Cerebellar cortex (tissue), 1 donor: ENCODE measurements at places on chromosomes 6 and 20.
A peak's percentile ranks its signal among the peaks of the same experiment; 100 is the strongest.

DNA sequence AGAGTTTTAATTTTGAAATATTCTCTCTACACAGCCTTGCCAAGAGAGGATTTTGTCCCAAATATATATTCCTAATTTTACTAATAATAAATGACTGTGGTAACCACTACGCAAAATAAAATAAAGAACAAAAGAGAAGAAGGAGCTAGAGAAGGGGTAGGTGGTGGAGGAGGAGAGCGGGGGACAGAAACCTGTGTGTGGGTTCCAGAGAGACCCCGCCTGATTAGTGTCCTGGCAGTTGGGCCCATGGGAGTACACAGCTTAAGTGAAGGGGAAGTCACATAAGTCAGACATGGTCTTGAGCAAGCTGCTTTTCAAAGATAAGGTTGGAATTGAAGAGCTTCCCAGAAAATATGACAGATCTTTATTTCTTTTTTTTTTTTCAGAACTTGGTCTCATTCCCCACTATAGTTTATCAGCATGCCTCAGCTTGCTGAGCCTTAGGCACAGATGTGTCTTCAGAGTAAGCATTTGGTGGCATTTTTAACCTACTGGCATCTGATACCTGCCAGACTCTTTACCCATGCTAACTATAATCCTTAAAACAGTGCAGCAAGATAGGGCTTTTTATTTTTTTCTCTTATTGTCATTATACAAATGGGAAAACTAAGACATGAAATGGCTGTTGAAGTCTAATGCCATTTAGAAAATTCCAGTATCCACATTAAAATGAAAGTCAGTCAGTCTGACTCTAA lies 9.6 kb upstream of the RHAG start:
- no peak for DNase-seq

GRCh38 chr6:83068616-83069015 lies 1.1 kb downstream of the DOP1A start:
- DNase-seq, result no peak

- DNase-seq, result no peak
These were observed 152.6 kb downstream of the TBC1D7 start for GRCh38 chr6:13175759-13176158.

DNA sequence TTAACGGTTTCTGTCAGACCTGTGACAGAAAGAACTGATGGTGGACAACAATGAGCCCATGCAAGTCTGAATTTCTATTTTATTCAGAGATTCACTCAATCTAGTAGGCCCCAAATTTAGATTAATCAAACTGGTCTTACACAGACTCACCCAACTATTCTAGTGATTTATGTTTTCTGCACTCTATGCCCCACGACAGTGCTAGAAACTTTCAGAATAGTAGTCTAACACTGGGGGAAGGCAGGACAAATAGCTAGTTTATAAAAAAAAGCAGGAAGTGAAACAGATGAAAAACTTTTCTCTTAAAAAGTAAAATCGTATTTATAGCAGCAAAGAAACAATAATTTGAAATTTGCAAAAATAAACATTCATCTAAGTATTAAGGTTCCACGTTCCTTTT lies 5.0 kb downstream of the TCP11 start:
- DNase-seq, result no peak

DNA sequence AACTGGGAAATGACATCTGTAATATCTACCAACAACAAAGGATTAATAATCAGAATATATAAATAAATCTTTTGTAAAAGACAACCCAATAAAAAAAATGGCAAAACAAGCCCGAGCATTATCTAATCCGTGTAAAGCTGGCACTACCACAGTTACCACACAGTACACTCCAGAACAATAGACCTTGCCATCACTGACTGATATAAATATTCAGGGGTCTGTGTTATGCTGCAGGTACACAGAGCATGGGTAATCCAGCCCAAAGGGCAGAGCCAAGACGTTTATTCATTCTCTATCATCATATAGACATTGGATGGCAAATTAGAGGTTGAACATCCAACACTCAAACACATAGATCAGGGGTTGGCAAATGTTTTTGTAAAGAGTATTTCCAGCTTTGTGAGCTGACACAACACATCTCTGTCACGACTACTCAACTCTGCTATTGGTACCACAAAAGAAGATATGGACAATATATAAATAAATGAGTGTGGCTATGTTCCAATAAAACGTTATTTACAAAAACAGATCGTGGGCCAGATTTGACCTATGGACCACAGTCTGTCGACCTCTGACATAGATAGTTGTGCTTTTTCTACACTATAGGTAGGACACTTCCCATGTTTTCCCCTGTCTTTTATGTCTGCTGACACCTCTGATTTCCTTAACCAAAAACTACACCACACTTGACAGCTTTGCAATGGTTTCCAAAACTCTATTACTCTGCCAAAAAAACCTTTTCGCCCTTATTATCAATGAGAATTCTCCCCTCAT lies 4.5 kb downstream of the NCOA6 start:
- no peak for DNase-seq

DNA sequence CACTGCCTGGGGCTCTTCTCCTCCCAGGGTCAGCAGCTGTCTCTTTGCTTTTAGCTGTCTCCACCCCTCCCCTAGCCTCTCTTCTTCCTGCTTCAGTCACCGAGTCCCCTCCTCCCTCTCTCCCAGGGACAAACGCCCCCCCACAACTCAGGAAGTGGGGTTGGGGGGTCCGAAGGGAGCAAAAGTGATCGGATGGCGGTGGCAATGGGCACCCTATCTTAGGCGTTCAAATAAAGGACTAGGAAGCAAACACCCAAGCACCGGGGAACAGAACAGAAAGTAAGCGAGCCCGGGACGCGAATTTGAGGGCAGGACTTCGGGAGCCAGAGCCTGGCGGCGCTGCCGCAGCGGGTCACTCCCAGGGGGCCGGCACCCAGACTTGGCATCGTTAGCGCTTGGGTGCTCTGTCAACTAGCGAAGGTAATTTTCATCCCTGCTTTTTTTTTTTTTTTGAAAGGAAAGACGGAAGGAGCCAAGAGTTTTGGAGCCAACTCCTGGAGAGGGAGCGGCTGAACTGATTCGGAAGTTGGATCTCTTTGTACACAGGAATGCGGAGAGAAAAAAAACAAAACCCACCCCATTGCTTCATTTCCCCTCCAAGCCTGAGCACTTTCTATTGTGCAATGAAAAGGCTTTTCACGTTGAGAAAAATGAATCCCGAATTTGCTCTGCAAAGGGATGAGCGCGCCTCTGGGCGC lies 815 bp upstream of the ITPR3 start:
- no peak for DNase-seq

- DNase-seq, result no peak
These were observed 48.3 kb downstream of the BTBD9 start for GRCh38 chr6:38591439-38591838.

DNA sequence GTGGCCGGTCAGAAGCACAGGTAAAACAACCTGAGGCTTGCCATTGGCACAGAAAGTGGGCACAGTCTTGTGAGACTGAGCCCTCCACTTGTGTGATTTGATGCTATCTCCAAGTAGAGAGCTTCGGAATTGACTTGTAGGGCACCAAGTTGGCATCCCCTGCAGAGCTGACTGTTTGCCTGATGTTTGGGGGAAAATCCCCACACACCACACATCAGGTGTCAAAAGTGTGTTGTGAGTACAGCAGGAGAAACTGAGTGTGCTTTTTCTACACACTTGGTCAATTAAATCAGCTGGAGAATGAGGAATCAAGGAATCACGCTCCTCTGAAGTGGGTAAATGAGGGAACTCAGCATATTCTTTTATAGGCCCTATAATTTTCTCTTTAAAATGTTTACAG lies 989 bp downstream of the SERINC3 start:
- no peak for DNase-seq

GRCh38 chr6:104639668-104640067 lies 220.1 kb downstream of the HACE1 start:
- no peak for DNase-seq

DNA sequence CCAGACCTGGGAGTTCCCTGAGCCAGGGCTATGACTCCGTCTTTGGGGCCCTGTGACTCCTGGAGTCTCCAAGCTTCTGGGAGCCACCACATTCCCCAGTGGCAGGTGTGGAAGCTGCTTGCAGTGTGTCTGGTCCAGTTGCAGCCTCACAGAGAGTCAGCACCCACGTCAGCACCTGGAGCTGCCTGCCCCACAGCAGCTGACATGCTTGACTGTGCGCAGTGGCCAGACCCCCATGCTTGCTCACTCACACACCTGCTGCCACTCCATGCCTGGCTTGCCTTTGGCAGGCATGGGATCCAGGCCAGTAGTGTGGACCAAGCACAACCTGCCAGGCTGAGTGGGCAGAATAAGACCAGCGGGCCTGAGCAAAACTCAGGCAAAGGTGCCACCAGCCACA lies 31.0 kb upstream of the ASIP start:
- no peak for DNase-seq

DNA sequence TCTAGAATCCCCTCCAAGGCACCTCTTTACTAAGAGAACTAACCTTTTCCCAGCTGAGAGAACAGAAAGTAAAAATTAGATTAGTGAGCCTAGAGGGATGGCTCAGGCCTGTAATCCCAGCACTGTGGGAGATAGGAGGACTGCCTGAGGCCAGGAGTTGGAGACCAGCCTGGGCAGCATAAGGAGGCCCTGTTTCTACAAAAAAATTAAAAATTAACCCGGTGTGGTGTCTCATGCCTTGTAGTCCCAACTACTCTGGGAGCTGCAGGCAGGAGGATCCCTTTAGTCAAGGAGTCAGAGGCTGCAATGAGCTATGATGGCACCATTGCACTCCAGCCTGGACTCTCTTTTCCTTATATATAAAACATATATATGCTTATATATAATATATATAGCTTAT lies 5.5 kb upstream of the OOEP start:
- peak; percentile 77 for DNase-seq

DNA sequence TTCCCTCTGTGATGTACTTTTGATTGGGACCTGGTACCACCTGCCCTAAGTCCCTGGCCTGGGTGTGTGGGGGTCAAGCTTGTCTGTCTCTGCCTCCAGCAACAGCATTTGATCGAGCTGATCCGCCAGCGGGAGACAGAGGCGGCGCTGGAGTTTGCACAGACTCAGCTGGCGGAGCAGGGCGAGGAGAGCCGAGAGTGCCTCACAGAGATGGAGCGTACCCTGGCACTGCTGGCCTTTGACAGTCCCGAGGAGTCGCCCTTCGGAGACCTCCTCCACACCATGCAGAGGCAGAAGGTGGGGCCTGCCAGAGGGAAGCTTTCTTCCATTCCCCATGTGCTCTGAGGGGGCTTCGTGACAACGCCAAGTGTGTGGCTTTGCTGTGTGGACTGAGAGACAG lies 5.4 kb downstream of the GID8 start:
- no peak for DNase-seq

DNA sequence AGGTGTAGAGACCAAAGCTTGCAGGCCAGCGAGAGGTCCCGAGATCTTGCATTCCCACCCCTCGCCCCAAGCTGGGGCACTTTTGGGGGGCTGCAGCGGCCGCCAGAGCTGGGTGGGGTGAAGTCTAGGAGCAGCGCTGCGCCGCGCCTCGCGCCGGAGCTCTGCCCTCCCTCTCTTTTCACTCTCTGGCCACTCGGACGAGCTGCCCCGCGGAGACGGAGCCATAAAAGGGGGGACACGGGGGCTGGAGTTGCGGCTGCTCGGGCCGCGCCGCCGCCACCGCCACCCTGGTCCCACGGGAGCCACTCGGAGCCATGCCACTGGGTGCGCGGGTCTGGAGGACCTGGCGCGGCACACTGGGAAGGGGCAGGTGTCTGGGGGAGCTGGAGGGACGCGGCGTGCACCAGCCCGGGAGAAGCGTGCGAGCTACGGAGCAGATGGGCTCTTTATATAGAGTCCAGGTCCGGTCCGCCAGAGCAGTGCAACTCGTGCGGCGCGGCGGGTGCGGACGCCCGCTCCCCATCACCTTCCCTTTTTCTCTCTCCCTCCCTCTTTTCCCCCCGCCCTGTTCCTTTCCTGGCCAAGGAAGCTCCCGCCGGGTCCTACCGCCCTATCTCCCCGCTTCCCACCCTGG lies 687 bp upstream of the HTR1B start:
- no peak for DNase-seq

DNA sequence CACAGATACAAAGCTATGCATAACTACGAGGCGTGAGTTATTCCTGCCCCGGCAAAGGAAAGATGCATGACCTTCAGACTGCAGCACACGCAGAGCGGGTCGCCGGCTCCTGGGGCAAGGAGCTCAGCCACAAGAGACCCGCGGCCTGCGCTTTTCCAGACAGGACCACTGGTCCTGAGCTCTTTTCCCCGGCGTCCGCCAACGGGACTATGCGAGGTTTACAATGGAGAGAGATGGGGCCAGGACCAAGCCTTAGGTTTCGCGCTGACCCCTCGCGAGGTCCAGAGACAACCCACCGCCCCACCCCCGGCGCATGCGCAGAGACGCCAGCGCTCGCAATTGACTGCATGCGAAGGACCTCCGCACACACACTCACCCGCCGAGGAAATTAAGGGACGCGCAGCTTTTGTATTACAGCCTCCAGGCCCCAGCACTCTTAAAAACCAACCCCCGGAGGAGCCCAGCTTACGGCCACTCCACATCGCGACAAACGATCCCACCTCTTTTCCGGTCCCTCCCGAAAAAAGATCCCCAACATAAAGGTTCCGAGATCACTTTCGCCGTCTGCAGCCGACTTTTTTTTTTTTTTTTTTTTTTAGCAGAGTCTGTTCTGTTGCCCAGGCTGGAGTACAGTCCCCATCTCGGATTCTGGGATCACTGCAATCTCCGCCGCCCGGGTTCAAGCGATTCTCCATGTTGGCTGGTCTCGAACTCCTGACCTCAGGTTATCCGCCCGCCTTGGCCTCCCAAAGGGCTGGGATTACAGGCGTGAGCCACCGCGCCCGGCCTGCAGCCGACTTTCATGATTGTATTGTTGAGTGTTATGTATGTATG lies at the start of gene COQ3:
COQ3 (minus strand) TSS at position 498 of the 834 bp plus-strand sequence; CDS start at position 482, 16 bp downstream.
- DNase-seq, result peak; percentile 80

- DNase-seq, result no peak
These were observed 103.0 kb upstream of the KCNK16 start for GRCh38 chr6:39425346-39426072.

DNA sequence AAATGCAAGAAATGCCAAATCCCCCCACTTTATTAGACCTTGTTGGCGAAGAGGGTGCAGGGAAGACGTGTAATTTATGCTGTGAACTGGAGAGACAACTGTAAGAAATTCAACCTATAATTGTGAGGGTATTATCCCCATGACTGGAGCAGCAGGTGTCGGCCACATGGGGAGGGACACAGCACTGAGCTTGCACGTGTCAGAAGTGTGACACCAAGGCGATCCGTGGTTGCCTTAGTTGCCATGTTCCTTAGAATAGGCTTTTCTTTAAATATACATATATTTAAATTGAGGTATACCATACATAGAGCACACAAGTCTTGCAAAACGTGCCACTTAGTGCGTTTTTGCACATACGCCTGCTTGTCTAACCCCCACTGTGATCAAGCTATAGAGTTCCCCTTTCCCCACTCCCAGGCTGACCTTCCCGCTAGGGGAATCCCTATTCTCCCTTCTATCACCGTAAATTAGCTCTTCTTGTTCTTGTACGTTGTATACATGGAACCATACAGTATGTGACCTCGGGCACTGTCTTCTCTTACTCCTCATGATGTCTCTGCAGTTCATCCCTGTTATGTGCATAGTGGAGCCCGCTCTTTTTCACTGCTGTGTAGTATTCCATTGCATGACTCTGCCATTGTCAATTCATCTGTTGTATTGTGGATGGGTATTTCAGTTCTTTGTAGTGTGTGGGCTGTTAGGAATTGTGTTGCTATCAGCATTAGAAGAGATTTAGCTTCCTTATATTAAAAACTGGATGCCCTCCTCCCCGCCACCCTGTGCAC lies 81.6 kb upstream of the PMEPA1 start:
- DNase-seq, result no peak
